AG04450 (cell line): ENCODE measurements at places on chromosomes 7 and 10.

GRCh38 chr7:138668229-138668596 lies 32.9 kb downstream of the SVOPL start:
- DNase-seq = no peak

GRCh38 chr7:127598318-127598717 lies 4.8 kb downstream of the FSCN3 start:
- no peak for DNase-seq

DNA sequence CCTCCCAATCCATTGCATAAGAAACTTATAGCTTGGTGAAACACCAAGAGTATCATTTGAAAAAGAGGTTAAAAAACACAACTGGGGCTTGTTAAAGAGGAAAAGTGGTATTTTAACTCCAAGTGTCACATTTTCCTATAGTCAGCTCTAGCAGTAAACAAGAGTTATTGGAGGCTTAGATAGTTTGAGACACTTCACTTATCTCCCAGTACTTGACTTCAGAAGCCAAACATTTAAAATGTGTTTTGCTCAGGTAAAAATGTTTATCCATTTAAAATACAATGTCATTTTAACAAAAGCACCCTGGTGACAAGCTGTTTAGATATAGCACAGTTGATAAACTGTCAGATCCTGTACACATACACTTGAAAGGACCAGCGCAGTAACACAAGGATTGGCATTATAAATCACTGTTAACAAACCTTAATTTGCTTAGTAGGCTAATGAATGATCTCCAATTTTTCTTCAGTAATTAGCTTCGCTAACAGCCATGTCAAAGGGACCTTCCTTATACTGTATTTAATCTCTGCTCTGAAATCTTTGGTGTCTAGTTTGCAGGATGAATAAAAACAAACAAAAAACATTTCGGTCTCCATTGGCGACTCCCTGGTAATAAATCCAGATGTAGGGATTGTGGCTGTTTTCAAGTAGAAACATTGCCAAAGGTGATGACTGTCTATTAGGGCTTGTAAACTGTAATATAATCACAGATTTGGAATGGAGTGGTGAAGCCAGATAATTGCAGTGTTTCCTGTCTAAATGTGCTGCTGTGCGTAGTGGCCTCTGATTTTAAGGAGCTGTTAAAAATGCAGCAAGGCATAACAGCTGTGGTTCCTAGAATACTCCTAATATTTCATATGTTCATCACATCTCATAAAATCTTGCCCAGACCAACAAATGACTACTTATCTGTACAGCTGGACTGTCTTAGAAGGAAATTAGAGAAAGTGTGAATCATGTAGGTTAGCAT lies 545.1 kb downstream of the AUTS2 start:
- DNase-seq = no peak

DNA sequence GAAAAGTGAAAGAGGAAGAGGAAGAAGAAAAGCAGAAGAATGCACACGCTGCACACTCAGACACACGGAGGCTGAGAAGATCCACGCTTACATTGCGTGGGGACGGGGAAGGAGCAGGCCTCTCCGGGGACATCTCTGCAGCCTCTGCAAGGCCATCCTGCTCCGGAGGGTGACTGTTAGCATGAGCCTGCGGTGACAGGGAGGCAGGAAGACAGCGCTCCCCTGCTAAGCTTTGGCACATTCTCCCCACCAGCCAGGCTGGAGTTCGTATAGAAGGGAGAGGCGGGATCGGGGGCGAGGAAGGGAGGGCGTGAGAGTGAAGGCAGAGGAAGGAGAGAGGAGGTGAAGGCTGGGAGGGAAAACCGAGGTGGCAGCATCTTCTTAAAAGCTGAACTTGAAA lies 366.0 kb upstream of the SHH start:
- DNase-seq = no peak

DNA sequence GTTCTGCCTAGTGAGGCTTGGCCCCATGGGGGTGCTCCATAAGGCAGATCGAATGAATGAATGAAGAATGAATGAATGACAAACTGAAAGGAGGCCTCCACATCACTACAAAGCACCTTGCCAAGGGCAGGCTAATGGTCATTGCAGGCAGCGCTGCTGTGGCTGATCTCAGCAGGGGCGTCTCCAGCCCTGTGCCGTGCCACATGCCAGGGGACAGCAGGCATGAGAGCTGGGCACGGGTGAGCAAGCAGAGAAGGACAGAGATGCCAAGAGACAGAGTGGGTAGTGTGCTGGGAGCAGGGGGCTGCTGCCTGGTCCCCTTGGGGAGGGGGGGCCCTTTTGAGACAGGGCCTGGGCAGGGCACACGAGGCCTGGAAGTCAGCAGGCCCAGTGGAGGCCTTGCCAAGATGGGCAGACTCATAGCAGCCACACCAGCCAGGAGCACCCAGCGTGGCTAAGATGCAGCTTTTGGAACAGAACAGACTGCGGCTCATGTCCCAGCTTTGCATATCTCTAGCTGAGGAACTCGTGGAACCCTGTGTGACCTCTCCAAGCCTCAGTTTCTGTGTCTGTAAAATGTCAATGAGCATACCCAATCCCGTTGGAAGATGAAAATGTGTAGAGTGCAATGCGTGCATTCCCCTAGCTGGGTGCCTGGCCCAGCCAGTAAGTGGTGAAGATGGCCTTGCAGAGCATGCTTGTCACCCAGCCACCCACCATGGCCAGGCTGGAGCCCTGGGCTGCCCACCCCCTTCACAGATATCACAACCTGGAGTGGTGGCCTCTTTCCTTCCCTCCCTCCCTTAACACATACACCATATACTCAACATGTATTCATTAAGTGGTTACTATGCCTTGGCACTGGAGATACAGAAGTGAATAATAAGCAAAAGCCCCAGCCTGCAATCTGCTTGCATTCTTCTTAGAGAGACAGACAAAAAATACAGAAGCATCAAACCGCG lies 61.1 kb upstream of the LRRC18 start:
- no peak for DNase-seq

GRCh38 chr7:935164-935873 lies 19.2 kb downstream of the ADAP1 start:
- DNase-seq = no peak

DNA sequence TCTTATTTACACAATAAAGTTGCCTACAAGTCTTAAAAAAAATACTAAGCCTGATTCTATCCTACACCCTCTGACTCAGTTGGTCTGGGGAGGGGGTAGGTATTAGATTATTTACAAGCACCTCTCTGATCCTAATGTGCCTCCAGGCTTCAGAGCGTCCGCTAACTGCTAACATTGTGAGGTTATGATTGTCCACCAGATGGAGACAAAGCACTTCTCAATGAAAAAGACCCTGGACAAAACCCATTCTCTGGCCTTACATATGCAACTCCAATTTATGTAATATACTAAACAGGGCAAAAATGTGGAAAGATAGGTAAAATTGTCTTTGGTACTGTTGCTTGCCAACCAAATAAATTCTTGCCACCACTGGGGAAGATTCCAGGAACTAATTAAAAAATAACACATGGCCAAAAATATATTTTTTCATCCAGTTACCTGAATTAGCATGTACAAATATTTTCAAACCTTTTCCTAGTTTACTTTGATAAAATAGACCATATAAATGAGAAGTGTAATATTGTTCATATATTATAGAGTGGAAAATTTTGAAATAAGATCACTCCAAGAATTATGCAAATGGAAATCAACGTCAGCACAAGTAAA lies 92.4 kb downstream of the KIF20B start:
- DNase-seq = peak; percentile 55

DNA sequence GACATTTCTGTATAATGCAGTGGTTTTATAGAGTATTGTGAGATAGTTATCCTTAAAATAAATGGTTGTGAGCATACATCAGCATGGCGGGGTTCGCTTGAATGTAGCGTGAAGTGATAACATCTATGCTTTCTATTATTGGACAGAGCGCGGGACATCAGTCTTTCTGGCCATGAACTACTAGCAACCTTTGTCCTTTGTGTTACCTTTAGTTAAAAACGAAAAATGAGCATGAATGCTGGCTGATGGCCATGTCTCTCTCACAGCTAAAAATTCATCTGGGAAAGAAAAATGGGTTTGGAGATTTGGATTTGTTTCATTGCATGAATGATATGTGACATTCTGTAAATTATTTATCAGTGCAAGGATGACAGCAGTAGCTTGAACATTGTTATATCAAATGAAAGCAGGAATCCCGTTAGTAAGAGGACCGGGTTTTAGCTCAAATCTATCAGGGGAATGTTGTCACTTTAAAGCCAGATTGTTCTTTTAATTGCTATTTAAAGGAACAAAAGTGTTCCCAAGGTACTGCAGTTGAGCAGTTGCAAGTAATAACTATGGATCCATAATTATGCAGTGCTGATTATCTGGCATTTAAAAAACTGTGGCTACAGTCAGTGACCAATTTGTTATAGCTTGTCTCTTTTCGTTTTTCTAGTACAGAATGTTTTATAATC lies 131.0 kb downstream of the KAT6B start:
- no peak for DNase-seq

DNA sequence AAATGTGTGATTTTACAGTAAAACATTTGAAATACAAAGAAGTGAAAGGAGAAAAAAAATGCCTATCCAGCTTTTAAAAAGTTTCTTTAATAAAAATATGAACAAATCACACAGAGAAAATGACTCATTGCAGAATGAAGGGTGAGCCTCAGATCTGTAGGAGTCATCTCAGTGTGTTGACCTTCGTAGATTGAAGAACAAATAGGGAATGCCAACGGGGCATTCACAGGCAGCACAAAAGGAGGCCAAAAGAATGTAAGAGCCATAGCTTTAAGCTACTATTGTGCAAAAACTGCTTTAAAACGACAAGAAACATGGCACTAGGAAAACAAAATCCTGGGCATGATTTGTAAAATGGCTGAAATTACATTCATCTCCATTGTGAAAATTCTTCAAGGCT lies 782.7 kb upstream of the CELF2 start:
- DNase-seq = no peak

DNA sequence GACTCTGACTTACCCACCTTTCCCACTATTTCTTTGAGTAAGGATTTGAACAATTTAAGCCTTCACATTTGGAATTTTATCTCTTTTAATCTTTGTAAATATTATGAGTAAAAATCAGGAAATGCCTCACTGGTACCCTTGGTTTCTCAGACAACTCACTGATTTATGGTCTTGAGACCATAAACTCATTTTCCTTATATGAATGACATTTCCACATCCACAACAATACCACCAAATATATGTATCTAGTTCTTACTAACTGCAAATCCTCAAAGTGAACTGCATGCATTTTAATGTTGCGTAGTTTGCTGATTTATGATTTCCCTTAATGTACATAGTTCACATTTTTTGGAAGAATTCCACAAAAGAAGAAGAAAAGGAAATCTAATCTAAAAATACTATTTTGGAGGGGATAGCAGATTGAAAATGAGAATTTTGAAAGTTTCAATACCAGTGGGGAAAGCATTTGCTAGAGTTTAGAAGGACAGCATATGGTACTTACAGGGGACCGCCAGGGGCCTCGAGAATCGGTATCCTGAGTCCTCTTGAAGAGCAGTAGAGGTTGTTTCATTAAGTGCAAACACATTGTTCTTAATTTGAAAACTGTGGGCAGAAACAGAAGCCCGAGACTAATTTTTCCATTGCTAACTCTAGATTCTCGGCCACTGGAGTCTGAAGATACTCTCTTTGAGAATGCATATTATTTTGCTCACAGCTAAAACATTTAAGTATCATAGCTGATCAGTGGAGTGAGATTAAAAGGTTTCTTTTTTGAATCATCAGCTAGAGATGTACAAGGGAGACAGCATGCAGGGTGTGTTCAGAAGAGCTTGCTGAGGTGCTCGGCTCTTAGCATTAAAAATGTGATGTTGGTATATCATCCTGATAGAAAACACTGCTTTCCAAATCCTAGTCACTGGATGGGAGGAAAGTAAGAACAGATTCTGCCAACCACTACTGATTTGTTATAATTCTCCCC lies 964.0 kb downstream of the GATA3 start:
- DNase-seq = no peak

- no peak for DNase-seq
These were observed 31.6 kb upstream of the TMEM72 start for GRCh38 chr10:44879531-44879899.

DNA sequence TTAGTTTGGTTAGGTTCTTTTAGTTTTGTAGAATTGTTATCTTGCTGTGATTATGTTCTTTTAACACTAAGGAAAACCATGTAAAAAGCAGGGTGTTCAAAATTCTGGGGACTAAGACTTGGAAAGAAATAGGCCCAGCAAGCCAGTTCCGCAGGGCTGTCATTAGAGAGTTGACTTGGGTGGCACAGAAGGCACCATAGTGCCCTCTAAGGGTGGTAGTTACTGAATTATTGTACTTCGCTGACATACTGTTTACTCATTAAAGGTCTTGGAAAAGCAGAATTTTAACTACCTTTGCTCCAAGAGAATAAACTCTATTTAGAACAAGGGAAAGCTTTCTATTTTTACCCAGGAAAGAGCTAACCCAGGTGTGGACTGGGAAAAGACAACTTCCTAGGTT lies 86.5 kb downstream of the OTUD1 start:
- no peak for DNase-seq

DNA sequence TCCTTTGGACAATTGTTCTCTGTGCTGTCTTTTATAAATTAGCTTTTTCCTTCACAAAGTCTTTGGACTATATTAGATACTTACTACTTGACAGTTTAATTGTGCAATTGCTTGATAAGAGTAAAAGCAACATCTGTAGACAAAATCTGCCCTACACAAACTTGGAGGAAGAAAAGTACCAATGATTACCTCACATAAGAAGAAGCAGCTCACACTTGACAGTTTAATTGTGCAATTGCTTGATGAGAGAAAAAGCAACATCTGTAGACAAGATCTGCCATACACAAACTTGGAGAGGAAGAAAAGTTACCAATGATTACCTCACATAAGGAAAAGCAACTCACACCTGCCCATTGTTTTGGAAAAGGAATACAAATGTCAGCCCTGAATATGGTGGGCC lies 17.1 kb upstream of the SCIN start:
- no peak for DNase-seq
